ENCODE measurements at places on chromosomes 3 and 15. TPM values are rescaled to one million over a fixed set of nuclear protein-coding genes. Genes with fewer than 3 reads are reported as not detected.

DNA sequence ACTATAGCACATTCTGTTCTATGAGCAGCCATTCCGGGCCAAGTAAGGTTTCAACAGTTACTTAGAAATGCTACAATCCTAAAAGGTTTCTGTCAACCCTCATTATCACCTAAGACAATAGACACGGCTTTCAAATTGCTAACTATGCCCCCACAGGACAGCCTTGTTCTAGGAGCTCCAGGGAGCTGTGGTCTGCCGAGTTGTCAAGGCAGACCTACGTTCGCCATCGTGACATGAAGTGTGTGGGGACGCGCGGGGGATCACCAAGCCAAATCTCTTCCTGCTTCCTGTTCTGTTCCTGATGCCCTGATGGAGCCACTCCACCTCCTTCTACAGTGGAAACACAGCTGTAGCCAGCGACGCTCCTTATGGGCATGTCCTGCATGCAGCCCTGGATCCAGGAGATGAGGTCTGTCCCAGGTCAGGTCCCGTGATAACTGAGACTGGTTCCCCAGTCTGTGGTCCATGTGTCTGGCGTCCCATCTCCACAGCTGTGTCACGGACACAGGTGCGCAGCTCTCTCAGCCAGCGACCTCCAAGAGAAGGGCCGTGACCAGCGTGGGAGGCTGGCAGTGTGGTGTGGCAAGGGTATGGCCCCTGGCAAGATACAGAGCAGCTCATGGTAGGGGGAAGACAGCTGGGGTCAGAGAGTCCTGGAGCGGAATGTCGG, 82.8 kb downstream of the PCSK6 start:
- DNase-seq, result no peak

GRCh38 chr3:64818196-64818595, 130.4 kb upstream of the ADAMTS9 start:
- DNase-seq, result no peak

- DNase-seq, result no peak
These were observed 120.9 kb downstream of the NEDD4 start for GRCh38 chr15:55872471-55872870.

DNA sequence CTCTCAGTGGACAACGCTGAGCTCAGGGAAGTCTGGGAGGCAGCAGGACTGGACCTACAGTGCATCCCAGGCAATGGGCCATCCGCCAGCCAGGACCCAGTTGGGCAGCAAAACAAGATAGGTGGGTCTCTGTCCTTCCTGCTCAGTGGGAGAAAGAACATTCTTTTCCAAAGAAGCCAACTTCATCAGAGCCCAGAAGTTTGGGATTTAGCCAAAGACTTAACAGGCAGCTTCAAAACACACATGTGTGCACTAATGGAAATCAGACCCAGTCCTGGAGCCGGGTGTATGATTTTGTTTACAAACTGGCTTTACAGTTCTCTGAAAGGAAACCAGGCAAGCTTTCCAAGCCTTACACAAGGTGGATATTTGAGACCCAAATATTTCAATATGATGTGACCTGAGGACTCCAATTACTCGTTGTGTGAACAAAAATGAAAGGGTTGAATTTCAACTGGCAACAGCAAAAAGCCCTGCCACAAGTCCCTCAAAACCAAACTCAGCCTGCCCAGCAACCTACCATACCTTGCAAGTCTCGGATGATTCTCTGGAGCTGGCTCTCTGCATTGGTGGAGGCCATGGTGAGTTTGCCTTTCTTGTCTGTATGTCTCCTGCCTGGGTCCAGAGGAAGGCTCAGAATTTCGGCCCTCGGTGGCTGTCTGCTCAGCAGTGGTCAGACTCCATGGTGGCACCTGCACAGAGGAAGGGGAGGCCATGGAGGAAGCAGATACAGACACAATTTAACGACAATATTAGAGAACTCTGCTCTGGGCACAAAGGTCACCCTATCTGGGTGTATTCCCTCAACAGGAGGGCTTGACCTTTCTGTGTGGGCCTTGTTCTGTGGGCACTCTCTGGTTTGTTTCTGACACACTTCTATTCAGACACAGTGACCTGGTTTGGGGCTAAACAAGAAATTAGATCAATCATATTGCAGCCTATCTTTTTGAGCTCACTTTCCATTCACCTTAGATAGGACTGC, 11.0 kb downstream of the FYCO1 start:
- no peak for DNase-seq

DNA sequence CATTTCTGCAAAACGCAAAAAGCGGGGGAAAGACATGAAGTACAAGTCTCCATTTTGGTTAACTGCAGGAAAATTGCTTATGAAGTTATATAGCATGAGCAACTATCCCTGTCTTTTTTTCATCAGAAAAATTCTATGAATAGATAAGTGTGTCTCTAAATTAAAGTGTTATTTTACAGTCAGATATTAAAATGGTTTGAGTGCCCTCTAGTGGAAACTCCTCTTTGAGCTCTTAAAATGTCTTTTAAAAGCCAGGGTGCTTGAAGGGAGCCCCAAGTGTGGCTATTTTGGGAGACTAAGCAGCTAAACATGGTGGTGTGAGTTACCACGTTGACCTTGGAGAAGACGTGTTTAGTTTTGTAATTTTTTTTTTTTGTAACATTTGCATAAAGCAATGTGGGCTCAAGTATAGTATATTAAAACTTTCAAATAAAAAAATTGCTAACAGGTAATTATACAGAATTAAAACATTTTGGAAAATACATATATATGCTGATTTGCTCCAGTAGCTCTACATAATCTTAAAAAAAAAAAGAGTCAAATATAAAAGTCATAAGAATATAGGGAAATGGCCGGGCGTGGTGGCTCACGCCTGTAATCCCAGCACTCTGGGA, 77.2 kb downstream of the PPP2R3A start:
- peak; percentile 61 for DNase-seq

Gene CLRN1
- not detected for total RNA-seq

Gene RBMS3
- 2.3 TPM for total RNA-seq

Gene SKOR1
- 4.9 TPM for total RNA-seq
